AG04450 (cell line): ENCODE measurements at places on chromosomes 4 and X. TPM values are rescaled to one million over a fixed set of nuclear protein-coding genes. Genes with fewer than 3 reads are reported as not detected.

DNA sequence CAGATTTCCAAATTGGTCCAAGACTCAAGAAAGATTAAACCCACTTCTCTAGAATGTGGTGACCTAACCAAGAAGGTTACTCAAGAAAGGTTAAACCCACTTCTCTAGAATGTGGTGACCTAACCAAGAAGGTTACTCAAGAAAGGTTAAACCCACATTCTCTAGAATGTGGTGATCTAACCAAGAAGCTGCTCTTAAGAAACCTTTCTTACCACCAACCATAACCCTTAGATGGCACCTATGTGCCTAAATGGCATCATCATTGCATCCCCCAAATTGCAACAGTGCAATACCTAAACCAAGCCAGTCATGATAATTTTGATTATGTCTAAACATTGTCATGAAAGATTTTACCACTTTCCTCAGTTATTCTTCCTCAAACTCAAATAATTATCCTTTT is 49.2 kb downstream of the IDS start:
- no peak for DNase-seq

DNA sequence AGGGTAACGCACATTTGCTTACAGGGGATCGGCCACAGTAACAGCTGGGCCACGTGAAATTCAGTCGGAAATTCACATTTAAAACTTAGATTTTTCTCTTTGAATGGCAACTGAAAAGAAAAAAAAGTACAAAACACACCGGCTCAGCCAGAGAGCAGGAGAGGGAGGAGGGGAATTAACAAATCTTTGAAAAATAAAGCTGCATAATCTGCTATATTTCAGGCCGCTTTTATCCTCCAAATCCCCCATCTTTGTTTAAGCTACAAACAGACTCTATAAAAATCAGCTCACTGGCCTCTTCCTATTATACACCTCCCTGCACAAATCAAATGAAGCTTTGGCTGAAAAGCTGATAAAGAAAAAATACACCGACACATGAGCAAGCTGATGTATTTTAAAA is 169.1 kb downstream of the LDB2 start:
- no peak for DNase-seq

GRCh38 chr4:4590546-4590945 is 48.7 kb upstream of the STX18 start:
- DNase-seq: peak; percentile 44

The KLHL4 gene
- polyA plus RNA-seq: 0.17 and 0.33 TPM in 2 replicates

The FAM90A26 gene
- polyA plus RNA-seq: not detected in 2 replicates
